ENCODE measurements at places on chromosomes 6 and 20.

DNA sequence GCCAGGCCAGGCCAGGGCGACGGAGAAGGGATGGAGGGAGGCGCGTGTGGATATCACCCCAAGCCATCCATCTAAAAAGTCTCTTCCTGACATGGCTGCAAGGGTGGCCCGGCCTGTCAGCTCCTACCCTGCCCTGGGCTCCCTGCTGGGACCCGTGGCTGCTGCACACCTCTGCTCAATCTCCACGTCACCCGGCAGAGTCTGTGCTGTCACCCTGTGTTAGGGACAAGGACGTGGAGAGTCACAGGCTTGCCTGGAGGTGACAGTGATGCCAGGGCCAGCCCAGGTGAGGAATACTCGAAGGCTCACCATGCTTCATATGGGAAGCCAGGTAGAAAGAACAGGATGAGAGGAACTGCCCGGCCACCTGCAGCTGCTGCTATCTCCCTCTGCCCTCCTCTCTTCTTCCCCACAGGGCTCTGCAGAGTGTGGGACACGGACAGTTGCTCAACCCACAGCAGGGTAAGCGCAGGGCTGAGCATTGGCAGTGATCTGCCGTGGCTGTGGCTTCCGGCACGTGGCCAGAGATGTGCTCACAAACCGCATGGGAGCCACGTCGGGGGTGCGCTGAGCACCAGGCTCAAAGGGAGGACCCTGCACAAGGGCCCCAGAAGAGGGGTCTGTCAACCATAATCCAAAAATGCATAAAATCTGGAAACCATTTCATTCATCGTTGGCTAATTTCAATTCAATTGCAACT is 214.3 kb downstream of the DLL1 start:
- no peak for DNase-seq

- DNase-seq: no peak
Measured at GRCh38 chr6:140490081-140490480, 1115.6 kb upstream of the CITED2 start.

GRCh38 chr20:50594591-50595432 is 84.6 kb downstream of the PTPN1 start:
- DNase-seq: no peak

DNA sequence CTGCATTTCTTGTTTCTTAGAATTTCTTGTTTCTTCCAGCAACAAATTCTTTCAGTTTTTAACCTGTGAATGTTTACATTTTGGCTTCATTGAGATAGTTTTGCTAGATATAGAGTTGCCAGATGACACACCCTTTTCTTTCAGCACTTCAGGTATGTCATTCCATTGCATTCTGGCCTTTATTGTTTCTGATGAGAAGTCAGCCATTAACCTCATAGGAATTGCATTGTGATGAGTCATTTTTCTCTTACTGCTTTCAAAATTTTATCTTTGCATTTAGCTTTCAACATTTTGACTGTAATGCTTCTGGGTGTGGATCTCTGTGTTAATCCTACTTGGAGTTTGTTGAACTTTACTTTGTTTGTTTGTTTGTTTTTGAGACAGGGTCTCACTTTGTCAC is 440.3 kb upstream of the HS3ST5 start:
- no peak for DNase-seq

GRCh38 chr20:37301558-37301957 is 12.1 kb downstream of the MANBAL start:
- no peak for DNase-seq

GRCh38 chr6:27314046-27314445 is 2.0 kb upstream of the POM121L2 start:
- DNase-seq: no peak

DNA sequence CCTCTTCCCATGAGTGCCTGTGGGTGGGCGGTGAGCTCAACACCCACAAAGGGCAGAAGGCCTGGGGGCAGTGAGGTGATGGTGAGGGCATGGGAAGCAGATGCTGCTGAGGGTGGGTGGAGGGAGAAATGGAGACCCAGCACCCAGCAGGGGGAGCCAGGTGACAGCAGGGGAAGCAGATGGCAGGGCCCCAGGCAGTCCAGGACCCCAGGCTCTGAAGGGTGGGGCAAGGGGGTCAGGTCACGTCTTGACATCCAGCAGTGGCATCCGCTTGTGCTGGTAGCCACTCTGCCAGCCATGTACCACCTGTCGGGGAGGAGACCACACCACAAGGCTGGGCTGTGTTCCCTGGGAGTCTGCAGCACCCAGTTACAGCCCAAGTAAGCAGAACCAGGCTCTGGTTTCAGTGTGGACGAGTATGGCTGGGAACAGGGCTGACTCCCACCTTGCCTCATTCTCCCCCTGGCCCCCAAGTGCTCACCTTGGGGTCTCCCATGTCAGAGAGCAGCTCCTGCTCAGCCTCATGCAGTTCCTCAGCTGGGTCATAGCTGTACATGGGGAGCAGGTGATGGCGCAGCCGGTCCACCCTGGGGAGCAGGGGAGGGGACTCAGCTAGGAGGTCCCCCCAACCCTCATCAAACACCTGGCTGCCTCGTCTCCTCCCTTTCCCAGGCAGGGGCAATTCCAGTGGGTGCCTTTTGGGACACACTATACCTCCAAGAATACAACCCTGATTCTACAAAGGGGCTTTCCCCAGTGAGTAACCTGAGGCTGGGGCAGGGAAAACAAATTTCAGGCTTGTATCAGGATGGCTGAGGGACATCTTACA is 2.0 kb downstream of the SMIM29 start:
- DNase-seq: peak; percentile 17

GRCh38 chr6:16851758-16852157 is 90.5 kb upstream of the ATXN1 start:
- no peak for DNase-seq

DNA sequence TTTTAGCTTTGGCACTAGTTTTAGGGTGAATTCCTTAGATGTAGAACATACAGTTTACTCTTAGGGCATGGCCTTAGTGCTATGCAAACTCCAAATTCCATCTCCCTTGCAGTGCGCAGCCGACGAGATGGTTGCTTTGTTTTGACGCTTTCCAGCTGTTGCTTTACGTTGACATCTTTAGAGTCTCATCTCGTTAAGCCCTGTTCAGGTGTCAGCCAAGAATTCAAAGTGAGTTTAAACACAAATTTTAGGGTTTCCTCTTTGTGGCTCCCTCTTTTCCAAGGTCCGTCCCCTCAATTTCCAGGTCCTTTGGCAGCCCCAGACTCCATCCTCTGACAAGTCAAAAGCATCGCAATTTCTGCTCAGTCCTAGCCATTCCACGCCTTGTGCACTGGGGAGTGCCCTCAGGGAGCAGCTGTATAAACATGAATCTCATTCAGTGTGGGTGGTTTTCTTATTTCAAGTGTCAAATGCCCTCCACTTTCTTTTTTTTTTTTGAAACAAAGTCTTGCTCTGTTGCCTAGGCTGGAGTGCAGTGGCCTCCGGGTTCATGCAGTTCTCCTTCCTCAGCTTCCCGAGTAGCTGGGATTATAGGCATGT is 14.1 kb upstream of the MAK start:
- DNase-seq: no peak

DNA sequence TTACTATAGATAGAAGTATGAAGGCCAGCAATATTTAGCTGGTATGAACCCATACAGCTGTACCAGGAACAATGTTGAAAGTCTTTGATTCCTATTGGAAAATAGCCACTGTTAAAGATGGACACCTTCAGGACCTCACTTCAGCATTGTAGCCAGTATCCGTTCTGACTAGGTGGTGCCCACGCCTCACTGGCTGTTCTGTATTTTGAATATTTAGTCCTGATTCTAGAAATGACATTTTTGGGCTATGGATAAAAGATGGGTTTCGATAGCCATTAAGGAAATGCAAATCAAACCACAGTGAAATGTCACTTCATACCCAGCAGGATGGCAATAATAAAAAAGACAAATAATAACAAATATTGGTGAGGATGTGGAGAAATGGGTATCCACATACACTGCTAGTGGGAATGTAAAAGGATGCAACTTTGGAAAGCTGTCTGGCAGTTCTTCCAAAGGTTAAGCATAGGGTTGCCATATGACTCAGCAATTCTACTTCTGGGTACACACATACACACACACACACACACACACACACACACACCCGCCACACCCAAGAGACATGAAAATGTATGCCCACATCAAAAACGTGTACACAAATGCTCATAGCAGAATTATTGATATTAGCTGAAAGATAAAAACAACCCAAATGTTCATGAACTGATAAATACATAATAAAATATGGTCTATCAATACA is 56.8 kb downstream of the UTRN start:
- DNase-seq: no peak

DNA sequence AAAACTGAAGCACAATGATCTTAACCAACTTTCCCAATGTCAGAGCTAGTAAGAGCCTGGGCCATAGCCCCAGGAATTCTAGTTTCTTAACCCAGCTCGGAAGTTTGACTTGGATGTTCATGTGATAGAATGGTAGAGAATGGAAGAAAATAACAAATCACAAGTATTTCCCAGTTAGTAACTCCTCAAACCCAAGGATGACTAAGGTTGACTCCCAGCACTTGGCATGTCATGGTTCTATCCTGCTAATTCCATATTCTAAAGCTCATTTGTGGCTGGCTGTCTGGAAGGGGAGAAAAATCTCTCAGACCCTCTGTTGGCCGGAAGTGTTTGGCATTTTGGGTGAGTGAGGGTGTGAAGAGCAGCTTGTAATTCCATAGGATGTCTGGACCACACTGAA is 248.7 kb downstream of the RFPL4B start:
- no peak for DNase-seq

- DNase-seq: no peak
Measured at GRCh38 chr6:115882771-115883170, 177.9 kb downstream of the FRK start.

DNA sequence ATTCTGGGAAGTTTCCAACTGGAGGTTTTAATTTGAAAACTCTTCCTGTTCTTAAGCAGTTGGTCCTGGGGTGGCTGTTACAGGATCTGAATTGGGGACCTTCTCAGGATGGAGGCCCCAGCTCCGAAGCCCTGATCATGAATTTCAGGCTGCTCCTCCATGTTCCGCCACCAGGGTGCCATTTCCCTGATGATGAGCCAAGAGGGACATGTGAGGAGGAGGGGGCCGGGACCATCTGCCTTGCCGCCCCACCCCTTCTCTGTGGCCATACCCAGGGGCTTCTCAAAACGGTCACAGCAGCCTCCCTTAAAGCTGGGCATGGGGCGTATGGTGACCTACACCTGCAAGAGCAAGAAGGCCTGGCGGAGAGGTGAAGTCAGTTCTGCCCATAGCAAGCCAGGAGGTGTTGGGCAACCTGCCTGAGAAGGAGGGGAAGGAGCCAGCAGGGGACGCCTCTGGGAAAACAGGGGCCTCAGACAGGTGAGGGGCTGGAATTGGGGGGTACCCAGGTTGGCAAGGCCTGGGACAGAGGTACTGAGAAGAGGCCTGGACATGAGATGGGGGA is 3.6 kb upstream of the BAK1 start:
- peak; percentile 44 for DNase-seq

- DNase-seq: no peak
Measured at GRCh38 chr6:139498715-139499114, 124.3 kb upstream of the CITED2 start.

DNA sequence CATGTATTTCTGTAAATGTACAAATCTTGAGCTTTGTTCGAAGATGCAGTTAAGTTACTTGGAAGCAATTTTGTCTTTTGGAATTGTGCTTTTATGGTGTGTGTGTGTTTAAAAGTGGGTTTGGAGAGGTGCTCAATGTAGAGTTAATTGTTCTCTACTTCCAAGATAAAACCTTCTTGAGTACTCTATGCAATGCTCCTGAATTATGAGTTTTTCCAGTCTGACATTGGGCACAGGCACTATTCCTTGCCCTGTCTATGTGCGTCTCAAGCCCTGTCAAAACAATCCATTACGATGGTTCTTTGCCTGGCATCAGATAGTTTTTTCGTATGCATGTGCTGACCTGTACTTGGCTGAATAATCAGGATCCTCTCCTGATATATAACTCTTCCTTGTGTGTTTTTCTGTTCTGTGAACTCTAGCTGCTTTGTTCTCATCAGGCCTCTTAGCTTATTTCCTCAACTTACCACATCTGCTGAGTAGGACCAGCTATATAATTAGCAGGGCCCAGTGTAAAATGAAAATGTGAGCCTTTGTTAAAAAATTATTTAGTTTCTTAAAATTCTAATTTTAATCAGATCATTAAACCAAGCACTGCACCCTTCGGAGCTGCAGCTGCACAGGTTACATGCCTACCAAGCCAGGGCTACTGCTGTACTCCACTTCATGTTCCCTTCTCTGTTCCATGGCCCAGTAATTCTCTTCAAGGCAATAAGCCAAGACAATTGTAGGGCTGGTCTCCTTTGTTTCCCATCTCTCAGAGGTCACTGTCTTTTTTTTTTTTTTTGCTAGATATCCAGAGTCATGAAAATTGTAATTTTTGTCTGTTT is 160.1 kb downstream of the ZFAND3 start:
- no peak for DNase-seq

GRCh38 chr6:75557068-75557467 is 44.6 kb upstream of the SENP6 start:
- no peak for DNase-seq

DNA sequence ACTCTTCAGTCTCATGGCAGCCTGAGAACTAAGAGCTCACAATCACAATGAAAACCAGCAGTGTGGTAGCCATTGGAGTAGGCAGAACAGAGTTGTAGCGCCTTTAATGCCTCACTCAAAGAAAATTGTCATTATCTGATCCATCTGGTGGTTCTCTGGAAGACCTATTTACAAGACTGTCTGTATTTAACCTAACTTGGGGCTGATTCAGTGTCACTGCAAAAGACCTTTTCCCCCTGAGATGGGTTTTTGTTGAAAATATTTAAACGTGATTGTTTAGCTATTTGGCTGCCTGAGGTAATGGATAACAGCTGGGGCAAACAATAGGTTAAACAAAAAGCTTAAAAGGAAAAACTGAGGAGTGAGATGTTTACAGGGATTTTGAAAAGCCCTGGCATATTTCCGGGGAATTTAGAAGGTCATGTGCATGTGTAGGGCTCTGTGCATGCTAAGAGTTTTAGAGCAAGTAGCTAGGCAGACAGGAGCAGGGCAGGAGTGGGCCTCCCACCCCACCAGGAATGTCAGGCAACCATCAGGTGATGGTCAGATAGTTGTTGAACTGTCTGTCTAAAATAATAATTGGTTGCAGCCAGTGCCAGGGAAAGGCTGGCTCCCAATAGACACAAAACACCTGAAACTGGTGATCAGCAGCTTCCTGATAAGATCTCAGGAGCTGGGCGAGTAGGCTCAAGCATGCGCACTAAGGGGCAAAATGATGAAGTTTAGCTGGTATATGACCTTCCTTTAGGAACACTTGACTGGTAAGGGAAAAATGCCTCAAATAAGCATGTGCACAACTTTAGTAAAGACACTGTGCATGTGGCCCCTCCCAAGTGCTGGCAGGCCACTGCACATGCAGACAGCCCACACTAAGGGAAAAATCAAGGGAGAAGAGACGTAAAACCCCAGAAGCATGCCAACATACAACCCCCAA is 70.8 kb upstream of the AKIRIN2 start:
- no peak for DNase-seq

DNA sequence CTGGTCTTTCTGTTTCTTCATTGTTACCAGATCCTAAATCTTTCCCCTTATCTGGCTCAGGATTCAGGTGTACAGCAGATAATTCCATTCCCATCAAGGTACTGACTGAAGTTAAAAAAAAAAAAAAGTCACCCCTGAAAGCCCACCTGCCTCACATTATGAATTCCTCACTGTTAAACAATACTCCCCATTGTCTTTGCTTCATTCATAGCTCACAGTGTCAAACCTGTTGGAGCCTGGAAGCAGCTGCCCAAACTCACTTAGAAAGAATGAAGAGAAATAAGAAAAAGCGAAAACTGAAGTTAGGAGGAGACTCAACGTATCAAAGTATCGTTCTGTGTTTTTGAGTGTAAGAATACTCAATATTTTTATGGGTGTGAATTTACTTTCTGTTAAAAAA is 1.8 kb upstream of the DCBLD1 start:
- DNase-seq: no peak
